Stimulated activated naive CD4-positive, alpha-beta T cell treated with Interleukin-2 at 50 U/mL for 16 hours (primary cell): ENCODE measurements at places on chromosomes 5 and 9.

- no peak for DNase-seq
Observed at GRCh38 chr9:136273921-136274785, 28.5 kb upstream of the QSOX2 start.

DNA sequence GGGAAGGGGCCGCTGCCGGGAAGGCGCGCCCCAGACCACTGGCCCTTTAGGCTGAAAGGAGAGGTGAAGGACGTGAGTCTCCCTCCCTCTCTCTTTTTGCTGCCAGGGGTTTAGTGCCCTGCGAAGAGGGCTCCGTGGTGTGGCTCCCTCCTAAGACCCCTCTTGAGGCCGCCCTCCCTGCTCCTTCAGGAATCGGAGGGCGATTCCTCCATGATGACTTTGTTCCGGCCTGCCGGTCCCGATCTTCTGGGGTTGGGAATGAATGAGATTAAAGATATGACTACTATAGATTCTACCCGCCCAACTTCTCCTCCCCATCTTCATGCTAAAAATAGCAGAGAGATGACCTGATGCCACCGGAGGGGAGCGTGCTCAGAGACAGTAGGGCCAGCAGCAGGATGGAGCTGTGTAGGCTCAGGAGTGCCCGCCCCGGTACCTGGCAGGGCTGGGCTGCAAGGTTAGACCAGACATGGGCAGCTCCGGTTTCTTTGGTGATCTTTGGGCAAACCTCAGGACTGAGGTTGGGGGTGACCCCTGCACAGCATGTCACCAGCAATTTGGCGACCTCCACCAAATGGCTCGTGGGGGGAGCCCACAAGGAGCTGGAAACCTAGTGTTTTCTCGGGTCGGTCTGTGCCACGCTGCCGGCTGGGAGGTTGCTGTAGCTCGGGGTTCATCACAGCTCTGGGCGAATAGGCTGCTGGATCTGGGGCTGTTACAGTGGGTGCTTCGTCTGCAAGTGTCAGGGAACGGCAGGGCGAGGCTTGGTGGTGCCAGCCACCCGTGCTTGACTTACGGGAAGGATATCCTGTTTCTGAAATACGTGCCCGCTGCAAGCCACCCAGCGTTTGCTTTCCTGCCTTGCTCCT, 1.7 kb downstream of the OLFM1 start:
- DNase-seq = no peak

DNA sequence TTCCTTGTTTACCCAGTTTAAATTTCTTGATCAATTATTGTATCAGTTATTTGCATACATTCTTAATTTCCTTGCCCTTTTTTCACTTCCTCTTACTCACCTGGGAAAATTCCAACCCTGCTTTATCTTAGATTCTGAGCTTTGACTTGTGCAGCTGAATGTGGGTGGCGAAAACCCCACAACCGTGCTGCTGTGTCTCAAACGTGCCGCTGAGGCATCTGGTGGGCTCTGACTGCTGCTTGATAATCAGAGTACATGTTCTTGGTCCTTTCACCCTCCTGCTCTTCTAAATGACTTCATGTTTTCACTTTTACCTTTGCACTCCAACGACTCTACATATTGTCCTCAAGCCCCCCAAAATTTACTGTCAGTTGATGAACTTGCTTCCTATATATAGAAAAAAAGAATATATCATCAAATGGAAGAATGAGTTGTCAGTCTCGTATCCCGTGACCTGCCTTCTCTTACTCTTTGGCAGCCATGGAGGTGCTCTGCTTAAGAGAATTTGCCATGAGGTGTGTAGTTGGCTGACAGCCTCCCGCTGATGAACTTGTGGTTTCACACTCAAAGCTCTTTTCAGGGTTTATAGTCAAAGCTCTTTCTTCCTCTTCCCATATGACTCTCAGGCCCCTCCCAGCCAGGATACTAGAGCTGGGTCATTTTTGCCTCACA, 14.0 kb upstream of the JAK2 start:
- DNase-seq = peak; percentile 77

DNA sequence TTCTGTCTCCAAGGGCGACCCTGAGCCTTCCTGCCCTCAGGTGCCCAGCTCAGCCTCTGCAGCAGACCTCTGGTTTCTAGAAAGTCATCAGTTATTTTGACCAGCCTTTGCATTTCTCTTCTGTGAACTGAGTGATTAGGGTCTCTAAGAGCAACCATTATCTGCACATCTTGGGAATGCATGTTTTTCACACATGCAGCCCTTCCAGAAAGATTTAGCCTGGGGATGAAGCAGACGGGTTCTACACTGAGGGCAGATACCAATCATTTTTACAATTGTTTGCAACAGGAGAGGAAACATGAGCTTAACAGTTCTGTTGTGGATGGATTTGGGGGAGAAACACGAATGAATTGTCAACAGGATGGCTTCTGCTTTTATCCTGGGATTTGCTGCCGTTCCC, 90.1 kb upstream of the PITX1 start:
- no peak for DNase-seq

DNA sequence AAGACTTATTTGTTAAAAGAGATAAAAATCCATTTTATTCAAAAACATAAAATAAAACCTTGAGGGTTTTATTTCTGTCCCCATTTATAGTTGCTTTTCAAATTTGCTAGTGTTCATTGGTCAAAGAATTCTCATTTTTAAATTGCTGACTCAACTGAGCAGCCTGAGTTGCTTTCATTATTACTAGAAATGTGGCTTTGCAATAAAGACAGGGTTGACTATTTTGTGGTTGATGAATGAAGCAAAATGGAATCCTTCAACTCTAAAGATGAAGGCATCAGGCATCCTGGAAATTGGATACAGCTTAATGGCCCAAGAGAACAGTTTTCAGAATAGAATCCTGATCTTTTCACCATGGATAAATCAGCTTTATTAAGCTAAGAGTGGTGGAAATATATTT, 23.9 kb upstream of the PPP3R2 start:
- DNase-seq = no peak

GRCh38 chr9:3331801-3332200, 194.0 kb downstream of the RFX3 start:
- DNase-seq = no peak
